ENCODE measurements at places on chromosomes 5 and 9.
A peak's percentile ranks its signal among the peaks of the same experiment; 100 is the strongest.

- DNase-seq = no peak
Measured at GRCh38 chr9:105968811-105969466, 274.6 kb downstream of the TMEM38B start.

- DNase-seq = no peak
Measured at GRCh38 chr5:59260200-59260599, 633.3 kb downstream of the PDE4D start.

GRCh38 chr9:4442806-4443205, 47.5 kb upstream of the SLC1A1 start:
- no peak for DNase-seq

DNA sequence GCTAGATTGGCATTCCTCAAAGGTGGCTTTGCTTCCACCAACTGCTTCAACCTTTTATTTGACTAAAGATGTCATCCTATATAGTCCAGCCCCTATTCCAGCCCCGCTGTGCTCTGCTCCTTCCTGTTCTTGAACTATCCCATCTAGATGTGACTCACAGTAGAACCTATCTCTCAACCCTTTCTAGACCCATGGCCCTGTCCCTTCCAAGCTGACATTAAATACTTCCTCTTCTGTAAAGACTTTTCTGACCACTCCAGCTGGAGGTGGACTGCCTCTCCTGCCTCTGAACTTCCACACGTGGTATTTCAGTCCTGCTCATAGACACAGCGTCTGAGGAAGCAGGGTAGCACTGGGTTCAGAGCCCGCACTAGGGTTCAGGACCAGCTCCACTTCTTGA, 32.4 kb downstream of the OSTF1 start:
- DNase-seq = no peak

DNA sequence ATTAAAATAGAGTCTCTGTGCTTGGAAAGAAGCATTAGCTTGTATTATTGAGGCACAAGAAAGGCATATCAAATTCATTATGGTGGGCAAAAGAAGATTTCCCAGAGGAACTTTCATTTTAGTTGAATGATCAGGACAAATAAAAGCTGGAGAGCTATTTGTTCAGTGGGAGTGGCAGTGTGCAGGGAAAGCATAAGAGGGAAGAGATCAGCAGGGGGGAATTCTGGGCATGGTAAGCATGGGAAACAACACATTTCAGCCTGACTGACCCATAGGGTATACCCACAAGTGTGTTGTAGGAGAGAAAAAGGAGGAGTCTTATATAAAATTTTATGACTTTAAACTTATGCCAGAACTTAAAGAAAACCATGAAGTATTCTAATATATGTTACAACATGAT, 167.7 kb upstream of the RASA1 start:
- DNase-seq = no peak

DNA sequence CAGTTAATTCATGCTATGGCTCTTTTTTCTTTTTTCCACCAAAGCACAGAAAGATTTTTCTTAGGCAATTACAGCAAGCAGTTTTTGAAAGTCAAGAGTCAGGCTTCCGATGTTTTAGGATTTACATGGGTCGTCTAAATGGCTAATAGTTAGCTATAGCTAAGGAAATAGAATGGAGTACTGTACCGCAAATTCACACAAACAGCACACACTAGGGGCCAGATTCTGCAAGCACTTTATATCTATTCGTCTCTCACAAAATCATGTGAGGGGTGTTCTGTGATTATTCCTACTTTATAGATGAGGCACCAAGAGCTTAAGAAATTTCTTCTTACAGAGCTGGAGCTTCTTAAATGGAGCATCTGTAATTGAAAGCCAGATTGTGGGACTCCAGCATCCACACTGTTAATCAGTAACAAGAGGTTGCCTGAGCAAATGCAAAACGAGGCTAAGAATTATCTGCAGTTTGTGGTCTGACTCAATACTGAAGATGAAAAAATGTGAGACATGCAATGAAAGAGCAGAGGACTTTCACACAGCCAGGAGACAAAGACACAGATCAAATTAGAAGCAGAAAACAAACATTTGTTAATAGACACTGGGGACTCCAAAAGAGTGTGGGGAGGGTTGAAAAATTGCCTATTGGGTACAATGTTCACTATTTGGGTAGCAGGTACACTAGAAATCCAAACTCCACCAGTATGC, 62.7 kb upstream of the CTXN3 start:
- DNase-seq = no peak

DNA sequence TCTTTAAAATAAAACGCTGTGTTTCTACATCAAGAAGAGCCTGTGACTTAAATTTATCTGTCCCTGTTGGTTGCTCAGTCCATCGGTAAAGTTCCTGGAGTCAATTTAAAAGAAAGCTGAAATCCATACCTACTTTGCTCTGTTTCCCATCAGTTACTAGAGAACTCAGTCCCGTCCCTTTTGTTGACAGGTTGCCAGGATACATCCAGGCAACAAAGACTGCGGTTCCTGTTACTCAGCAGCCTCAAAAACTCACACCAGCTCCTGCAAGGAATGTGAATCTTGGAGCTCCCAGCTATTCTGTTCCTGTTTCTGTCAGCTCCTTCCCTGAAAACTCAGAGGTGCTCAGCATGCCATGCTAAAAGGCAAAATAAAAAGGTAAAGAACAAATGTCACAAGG, at the start of gene ZNF474:
Gene ZNF474 (plus strand): TSS at position 241 of the 400 bp plus-strand sequence. CDS start 22,445 bp downstream, outside the sequence.
- peak; percentile 77 for DNase-seq

DNA sequence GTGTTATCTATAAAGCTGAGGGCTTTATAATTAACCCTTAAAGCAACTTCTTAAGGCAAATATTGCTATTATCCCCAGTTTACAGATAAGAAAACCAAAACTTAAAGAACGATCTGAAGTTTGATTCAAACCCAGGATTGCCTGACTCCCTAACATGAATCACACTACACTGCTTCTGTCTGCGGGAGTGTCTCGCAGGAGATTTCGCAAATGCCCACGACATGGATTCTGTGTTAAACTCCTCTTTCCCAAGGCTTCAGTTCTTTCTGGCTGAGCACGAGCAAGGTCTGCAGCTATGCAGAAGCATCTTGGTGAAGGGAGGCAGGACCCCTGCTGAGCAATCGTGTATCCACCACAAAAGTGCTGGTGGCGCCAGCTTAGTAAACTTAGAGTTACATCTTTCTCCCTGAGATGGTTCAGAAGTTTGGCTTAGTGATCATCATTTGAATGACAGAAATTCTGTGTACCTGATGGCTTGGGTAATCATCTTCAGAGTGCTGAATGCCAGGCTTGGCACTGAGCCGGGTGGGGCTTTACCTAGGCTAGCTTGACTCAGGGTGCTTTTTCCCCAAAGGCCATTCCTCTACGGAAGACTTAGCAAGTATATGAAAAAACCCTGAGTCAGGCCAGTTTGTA, 81.4 kb upstream of the PIK3R1 start:
- DNase-seq = no peak

DNA sequence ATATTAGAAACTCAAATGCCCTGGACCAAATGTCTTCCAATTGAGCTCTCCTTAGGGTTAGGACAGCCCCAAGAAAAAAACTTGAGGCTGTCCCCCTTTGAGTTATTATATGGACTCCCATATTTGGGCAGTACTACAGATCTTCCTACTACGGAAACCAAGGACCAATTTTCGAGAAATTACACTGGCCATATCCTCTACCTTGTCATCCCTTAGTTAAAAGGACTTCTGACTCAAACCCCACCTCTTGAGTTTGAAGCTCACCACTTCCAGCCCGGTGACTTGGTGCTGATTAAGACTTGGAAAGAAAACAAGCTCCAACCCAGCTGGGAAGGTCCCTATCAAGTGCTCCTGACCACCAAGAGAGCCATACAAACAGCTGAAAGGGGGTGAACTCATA, 497.0 kb upstream of the GRAMD2B start:
- DNase-seq = no peak

- DNase-seq = no peak
Measured at GRCh38 chr9:6150483-6150882, 65.1 kb upstream of the IL33 start.

DNA sequence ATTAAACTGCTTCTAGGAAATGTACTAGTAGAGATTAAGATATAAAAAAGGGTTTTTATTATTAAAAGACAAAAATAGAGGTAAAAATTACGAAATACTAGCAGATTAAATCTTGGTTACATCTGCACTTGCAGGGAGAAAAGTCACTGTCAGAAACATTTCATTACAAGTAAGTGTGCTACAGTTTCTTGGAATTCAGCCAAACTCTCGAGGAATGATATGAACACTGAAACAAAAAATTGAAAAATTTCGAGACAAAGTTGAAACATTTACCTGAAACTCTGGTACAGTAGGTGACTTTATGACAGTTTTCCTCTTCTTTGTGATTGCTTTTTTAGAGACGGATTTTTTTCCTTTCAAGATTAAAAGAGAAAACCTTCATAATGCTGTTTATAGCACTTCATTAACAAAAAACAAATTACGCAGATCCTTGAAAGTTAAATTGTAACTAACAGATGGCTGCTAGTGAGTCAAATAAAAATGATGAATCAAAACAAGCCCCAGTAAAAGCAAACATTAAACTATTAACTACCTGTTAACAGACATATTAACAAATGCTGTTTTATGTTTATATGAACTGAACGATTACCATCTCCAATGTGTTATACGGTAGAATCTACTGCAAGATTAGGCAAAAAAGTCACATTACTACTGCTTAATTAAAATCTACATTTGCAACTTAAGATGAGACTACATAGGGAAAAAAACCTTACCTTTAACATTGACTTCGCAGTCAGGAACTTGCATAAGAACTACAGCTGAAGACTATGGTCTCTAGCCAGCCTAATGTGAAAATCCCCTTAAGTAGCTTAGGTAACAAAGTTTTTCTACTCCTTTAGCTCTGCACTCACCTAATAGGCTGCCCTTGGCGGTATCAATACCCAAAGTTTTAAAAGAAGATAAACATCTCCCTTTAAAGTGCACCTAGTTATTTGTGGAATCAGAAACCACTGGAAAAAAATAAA, 61.4 kb downstream of the RANBP6 start:
- no peak for DNase-seq

GRCh38 chr9:16138561-16139491, 586.0 kb downstream of the CCDC171 start:
- peak; percentile 80 for DNase-seq

DNA sequence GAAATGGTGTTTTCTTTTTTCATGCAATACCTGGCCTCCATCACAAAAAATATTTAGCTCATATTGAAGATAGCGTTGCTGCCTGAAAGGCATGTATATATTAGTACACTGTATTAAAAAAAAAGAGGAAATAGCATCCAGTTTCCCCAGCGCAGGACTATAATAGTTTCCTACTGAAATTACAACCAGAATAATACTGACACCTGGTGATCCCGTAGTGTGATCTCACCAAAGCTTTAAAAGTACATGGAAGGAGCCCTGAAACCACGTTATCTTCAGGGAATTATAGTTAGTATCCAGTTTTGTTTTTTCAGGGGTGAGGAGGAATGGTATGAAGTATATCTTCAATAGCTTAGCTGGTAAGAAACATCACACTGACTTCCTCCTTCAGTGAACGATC, 264.9 kb downstream of the CD180 start:
- no peak for DNase-seq

GRCh38 chr9:128877852-128878251, 3.9 kb downstream of the KYAT1 start:
- peak; percentile 33 for DNase-seq

DNA sequence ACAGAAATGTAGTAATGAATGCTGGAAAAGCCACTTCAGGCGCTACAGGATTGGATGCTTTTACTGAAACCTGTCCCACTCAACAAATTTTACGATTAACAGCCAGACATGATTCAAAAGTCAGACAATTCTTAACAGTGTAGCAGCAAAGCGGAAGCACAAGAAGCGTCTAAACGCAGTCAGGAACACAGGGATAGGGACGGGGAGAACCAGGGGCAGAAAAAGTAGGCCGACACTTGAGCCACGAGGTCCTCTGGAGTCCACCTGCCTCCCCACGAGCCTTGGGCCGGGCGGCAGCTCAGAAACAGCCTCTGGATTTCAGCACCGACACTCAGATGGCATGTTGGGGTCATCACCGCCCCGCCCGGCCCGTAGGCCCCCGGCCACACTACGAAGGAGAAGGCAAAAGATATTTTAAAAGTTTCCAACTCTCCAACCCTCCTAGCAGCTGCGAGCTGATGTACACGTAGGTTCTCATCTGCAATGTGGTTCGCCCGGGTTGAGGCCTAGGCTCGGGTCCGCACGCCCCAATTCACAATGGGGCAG, 615 bp downstream of the RACK1 start:
- DNase-seq = no peak

GRCh38 chr5:110588286-110588980, 138.0 kb downstream of the TMEM232 start:
- no peak for DNase-seq

GRCh38 chr9:110148384-110148783, 59.6 kb downstream of the C9orf152 start:
- no peak for DNase-seq

- DNase-seq = no peak
Measured at GRCh38 chr9:89678396-89679015, 73.7 kb downstream of the GADD45G start.

DNA sequence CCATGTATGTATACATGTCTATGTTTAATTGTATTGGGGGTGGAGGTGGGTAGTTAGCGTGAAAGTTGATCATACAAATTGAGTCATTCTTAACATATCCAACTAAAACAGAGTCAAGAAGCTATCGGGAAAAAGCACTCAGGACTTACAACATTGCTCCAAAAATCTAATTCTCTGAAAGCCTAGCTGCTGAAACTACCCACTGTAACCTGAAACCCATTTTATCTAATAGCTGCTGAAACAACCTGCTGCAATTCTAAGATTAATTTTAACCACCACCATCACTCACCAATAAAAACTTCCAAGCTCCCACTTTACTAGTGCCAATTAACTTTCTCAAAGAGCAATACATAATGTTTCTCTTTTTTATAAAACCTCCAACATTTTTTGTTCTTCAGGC, 32.2 kb downstream of the KCNV2 start:
- DNase-seq = no peak

GRCh38 chr5:176877793-176878331, 21.3 kb downstream of the HK3 start:
- no peak for DNase-seq

DNA sequence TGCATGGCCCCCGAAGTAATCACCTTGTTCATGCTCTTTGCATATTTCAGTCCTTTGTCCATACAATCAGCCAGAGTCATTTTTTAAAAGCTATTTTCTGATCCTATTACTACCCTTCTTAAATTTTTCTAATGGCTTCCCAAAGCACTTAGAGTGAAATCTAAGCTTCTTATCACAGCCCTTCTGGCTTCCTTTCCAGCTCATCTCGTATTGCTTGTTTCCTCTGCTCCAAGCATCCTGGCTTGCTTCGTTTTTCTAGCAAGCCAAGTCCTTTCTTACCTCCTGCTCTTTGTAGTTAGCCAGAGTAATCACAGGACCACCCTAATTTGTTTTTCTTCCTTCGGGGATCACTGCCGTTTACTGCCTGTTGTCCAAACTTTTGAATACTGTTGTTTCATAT, 453.3 kb downstream of the KIF4B start:
- DNase-seq = no peak

DNA sequence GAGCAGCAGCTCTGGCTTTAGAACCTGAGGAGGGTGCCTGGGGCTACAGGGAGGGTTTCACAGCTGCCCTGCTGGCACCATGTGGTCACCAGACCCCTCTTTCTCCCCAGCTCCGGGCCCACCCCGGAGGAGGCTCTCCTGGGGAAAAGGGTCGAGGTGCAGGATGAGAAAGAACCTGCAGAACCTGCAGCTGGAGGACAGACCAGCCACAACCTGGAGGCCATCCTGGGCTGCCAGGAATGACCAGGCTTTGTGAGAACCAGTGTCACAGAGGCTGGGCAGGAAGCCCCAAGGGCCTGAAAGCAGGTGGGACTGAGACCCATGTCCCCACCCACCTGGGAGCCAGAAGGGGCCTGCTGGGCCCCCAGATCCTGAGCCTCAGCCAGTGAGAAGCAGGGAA, 23.0 kb downstream of the SEMA4D start:
- DNase-seq = no peak

Measured in aorta (tissue), 5 donors.